ENCODE measurements at places on chromosomes 5 and 9.

- no peak for DNase-seq
These were observed 75.9 kb upstream of the SEMA6A start for GRCh38 chr5:116650544-116650943.

DNA sequence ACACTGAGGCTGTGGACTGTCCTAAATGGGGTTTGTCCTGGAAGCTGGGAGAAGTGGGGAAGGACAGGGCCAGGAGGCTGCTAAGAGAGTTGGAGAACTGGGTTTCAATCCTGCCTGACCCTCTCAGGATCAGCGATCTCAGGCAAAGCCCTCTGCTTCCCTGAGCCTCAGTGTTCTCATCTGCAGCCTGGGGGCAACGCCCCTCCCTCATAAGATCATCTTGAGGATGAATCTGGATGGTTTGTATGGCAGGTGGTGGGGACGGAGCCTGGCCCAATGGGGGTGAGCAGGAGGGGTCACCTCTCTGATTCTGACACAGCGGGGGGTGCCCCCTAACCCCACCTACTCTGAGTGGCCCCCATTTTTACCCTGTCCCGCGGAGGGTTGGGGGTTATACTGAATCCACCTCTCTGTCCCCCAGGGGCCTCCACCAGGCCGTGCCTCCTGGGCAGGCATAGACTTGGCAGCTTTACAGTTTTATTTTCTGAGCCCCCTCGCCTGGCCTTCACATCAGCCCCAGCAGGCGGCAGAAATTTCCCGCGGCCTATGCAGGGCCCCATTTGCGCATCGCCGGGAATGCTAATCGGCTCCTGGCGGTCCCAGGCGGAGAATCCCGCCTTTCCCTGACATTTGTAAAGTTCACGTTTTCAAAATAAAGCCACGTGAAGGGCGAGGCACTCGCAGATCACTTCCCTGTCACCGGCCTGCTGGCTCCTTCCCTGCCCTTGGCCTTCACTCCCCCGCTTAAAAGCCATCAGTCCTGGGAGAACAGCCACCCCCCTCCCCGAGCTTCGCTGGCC is 17.8 kb upstream of the LAMC3 start:
- no peak for DNase-seq

DNA sequence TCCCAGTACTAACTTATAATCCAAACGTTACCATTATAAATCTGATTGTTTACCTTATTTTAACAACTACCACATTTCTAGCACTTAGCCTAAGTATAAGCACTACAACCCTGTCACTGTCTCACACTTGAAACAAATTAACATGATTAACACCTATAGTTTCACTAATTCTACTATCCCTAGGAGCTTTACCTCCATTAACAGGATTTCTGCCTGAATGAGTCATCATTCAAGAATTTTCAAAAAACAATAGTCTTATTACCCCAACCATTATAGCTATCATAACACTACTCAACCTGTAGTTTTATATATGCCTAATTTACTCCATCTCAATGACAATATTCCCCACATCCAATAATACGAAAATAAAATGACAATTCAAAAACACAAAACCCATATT is 89.6 kb downstream of the INSL6 start:
- no peak for DNase-seq

- no peak for DNase-seq
These were observed 39.8 kb upstream of the KCNMB1 start for GRCh38 chr5:170429014-170429413.

DNA sequence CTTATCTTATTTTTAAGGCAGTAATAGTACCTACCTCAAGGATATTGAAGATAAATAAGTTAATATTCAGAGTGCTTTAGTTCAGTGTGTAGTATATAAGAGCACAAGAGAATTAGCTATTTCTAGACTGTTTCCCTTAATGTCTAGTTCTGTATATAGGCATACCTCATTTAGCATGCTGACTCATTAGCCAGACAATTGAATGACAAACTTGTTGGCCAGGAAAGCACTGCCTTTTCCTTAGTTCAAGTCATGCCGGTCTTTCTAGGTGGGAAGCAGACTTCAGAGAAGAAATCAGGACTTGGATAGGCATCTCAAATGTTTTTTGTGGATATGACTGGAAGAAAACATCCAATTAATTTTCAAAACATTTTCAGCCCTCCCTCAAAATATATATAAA is 3.2 kb upstream of the FBXO4 start:
- no peak for DNase-seq

DNA sequence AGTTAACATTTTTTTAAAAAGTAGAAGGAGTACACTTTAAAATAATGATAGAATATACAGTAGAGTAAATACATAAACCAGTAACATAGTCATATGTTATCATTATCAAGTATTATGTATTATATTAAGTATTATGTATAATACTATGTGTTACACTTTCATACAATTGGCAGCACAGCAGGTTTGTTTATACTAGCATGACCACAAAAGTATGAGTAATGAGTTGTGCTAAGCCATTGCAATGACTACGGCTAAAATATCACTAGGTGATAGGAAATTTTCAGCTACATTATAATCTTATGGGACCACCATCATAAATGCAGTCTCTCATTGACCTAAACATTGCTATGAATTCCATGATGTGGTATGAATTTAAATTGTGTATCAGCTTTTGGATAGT is 506.0 kb downstream of the HTR1A start:
- DNase-seq, result no peak

DNA sequence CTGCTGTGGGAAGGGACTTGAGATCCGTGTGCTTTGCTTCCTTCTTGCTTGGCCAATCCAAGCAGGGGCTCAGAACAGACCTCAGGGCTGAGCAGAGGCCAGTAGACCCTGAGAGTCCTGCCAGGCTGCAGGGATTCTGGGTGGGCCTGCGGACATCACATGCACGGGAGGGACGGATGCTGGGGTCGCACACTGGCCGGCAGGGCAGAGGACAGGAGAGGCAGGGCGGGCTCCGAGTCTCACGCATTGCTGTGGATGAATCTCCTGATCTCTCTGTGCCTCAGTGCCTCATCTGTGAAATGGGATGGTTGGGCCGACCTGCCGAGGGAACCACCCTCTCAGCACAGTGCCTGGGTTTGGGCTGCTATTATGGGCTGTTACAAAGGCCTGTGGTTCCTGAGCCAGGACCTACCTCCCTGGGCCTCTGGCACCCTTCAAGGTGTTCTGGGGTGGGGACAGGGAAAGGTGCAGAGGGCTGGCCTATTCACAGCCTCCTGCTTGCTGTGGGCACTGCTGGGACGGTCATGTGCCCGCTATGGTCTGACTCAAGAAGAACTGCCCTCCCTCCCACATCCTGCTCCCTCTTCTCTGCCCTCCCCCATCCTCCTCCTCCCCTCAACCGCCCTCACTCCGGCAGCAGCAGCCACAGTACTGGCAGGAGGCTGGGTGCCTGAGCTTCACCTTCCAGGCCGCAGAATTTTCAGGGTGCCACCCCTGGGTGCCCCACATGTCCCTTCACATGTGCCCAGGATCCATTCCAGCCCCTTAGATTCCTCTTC is 43.3 kb downstream of the NCS1 start:
- DNase-seq, result no peak

GRCh38 chr5:67581203-67581602 is 384.6 kb upstream of the CD180 start:
- DNase-seq, result no peak
